ENCODE measurements at places on chromosomes 1 and 21.

GRCh38 chr1:43366601-43367025, 1.2 kb downstream of the ELOVL1 start:
- DNase-seq: no peak

- DNase-seq: no peak
Observed at GRCh38 chr1:209580577-209580976, 2.9 kb upstream of the CAMK1G start.

- DNase-seq: no peak
Observed at GRCh38 chr1:164765992-164766720, 207.2 kb downstream of the PBX1 start.

- no peak for DNase-seq
Observed at GRCh38 chr1:114339379-114339778, 171.6 kb downstream of the TRIM33 start.

DNA sequence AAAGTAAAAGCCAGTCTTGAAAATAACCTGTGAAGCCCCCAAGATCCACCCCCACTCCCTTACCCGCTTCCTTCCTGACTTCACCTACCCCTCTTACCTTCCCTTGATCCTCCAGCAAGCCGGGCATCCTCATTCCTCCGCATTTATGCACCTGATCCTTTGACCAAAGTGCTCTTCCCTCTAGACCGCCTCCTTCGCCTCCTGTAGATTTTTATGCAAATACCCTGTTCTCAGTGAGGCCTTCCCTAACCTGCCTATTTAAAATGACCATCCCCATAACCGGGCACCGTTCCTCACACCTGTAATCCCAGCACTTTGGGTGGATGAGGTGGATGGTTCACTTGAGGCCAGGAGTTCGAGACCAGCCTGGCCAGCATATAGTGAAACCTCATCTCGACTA, 1.1 kb upstream of the NENF start:
- no peak for DNase-seq

DNA sequence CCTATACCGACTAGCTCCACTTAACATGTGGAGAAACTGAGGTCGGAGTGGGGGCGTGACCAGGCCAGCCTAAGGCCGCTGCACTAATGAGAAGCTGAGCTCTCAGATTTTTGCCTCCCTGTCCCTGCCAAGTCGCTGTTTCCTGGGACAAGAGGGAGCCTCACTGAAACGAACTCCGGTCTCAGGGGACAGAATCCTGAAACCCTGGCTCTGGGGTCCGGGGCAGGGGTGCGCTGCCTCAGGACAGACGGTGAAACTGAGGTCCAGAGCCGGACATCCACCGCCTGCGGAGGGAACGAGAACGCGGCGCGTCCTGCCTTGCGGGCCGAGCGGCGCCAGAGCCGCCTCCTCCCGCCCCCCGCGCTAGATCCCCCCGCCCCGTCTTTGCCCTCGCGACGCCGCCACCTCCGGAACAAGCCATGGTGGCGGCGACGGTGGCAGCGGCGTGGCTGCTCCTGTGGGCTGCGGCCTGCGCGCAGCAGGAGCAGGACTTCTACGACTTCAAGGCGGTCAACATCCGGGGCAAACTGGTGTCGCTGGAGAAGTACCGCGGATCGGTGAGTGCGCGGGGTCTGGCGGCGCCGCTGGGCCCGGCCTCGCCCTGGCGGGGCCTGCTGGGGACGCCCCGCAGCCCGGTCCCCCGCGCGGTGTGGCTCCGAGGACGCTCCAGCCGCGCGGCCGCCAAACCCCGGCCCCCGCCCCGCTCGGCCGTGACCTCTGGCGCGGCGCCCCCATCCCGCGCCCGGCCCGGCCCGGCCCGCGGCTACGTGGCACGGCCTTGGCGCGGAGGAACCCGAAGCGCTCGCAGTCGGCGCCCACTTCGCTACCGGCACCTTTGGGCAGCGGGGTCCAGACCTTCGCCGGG, at the start of gene GPX7:
Gene GPX7, plus strand, starts transcription at position 381 of the 865 bp plus-strand sequence. Its CDS starts 39 bp downstream, at position 420.
- DNase-seq: peak; percentile 80

DNA sequence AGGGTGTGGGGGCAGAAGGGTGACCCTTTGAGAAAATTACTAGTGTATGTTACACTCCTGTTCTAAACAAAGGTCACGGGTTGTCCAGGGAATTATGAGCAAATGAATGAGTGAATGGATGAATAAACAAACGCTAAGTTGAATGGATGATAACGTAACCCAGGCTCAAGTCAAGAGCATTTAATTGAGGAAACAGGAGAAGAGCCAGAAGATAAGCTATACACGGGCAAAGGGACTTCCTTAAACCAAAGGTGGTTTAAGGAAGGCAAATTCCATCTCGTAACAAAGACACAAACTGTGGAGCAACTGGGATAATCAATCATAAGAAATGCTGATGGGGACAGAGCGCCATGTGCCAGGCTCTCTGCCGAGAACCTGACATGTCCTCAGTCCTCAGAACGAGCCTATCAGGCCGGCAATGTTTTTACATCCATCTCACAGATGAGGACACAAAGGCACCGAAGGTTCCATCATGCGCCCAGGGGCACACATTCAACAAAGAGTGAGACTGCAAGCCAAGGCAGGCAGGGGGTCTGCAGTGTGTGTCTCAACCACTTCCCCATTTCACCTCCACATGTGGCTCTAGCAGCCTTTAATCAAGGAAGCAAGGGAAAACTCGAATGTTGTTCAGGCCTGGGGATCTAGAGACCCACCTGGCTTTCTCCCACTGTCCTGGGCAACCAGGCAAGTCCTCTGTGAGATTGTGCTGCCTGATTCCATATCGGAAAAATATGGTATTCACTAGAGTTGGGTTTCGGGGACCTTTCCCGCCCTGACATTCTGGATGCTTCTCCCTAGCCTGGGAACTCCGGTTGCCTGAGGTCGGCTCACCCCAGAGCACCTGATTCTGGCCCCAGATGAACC, 126.8 kb upstream of the EDN2 start:
- DNase-seq: no peak

GRCh38 chr1:110554871-110555801, 36.2 kb upstream of the KCNA10 start:
- DNase-seq: peak; percentile 90

Measured in retina (tissue), 1 donor.